ENCODE measurements at places on chromosomes 1 and 21.

GRCh38 chr21:46421191-46421750 lies 37.4 kb upstream of the DIP2A start:
- no peak for DNase-seq

DNA sequence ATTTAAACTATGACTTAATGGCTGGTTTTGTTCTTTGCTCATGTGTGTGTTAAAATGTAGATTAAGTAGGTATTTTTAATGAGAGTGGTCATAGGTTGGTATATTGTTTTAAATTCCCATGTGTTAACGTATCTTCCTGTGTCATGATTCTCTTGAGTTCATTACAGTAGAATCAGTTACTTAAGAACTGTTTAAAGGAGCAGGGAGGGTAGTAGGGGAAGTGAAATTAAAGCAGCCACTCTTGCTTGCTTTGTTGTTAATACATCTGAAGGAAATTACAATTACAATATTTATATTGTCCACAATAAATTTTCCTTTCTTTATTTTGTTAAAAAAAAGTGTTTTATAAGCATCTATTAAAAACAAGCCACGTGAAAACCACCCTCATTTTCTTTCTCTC lies 119.2 kb upstream of the KIAA1614 start:
- DNase-seq, result no peak

DNA sequence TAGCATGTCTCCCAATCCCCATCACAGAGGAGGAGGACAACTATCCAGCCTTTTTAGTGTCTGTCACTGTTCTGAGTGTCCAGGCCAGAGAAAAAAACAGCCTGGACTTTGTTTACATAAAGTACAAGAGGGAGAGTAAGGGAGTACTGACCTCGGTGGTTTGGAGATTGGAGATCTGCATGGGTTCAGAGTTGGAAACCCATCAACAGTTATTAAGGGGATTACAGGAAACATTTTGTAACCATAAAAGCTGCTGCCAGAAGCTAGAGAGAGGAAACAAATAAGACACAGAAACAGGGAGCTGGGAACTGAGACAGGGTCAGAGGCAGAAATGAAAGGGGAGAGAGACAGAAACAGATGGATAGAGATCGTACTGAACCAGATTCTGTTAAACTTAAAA lies 131.5 kb upstream of the CTTNBP2NL start:
- DNase-seq, result no peak

DNA sequence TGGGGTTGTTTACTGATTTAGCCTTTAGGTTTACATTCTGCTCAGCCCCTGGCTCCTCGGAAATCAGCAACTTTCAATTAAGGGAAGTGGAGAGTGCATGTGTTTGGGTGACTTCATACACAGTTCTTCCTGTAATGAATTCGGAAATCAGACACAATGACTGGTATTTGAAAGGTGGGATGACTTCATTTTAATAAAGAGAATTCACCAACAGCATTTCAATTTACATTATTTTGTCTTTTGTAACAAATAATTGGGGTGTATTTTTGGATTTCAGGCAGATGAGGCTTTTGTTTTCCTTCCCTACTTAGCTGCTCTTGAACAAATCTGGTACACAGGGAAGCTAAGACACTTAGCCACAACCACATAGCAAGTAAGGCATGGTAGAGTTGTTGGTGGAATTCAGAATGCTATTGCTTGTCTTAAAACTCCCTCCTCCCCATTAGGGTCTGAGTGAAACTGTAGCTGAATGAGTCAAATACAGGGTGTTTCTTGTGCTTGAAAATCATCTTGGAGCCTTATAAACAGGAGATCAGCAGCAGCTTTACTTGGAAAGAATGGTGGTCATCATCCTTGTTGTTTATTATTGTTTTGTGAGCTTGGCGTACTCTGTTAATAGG lies 917 bp downstream of the STX12 start:
- no peak for DNase-seq

DNA sequence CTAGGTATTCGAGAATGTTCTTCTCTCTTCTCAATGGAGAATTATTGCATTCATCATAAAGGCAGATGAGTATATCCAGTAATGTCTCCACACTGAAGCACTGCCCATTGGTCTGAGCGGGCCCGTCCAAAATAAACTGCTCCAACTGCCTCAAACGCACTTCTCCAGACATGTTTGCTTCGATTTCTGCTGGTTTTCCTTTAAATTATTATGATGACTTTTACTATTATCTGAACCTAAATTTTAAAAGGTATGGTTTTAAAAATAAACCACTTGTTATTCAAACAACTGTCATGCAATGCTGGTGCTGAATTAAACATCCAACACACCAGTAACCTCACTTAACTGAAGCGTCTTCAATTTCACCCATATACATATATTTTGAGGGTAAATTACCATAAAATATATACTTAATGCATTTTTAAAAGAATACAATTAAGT lies 1.3 kb downstream of the CDC42BPA start:
- peak; percentile 49 for DNase-seq

GRCh38 chr21:45353200-45353599 lies 51.8 kb upstream of the COL18A1 start:
- no peak for DNase-seq

- DNase-seq, result no peak
Observed at GRCh38 chr1:234310460-234310817, 62.8 kb upstream of the COA6 start.

DNA sequence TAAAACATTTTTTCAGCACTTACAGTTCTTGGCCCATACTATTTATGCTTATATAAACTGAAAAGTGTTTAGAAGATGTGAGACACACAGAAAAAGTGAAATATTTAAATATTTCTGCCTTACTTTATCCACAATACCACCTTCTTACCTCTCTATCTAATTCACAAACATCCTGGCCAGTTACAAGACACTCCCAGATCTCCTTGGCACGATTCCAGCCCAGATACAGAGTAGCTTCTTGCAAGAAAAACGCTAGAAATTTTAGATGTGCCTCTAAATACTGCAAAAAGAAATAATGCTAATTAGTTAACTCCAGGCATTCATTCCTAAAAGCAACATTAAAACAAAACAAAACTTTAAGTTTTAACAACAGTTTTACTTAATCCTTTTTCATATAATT lies 68.4 kb downstream of the USP24 start:
- peak; percentile 66 for DNase-seq

GRCh38 chr1:246032031-246032551 lies 475.0 kb downstream of the SMYD3 start:
- DNase-seq, result peak; percentile 20

- peak; percentile 61 for DNase-seq
Observed at GRCh38 chr1:54229281-54229891, 29.4 kb downstream of the MRPL37 start.

DNA sequence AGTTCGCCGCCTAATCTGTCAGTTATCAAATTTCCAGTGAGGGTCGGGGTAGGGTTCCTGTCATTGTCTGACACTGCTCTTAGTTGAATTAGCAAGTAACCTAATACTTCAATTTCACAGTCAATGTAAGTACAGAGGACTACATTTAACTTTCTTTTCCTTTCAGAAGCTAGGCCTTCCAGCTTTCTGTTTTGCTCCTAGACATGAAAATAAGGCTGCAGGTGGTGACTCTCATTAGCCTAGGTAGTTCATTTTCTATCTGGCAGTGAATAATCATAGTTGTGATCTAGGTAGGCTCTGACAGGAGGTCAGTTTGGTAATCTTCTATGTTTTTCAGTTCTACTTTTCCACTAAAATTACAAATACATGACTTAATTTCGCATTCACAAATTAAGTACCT lies 783.1 kb downstream of the MRPL39 start:
- no peak for DNase-seq

DNA sequence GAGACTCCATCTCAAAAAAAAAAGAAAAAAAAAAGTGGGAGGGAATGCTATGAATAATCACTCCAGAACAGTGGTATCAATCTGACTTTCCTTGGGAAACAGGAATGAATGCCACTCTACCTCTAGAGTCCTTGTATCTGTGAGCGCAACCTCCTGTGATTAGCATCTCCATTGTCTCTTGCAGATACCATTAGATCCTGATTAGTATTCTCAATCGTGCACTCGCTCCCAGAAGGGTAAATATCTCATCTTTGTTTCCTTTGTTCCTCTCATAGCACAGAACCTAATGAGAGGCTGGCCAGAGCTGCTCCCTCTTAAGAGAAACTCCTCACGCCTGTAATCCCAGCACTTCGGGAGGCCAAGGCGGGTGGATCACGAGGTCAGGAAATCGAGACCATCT lies 184.4 kb upstream of the KCNK2 start:
- no peak for DNase-seq

GRCh38 chr1:167447521-167448136 lies 70.7 kb downstream of the CD247 start:
- DNase-seq, result no peak

DNA sequence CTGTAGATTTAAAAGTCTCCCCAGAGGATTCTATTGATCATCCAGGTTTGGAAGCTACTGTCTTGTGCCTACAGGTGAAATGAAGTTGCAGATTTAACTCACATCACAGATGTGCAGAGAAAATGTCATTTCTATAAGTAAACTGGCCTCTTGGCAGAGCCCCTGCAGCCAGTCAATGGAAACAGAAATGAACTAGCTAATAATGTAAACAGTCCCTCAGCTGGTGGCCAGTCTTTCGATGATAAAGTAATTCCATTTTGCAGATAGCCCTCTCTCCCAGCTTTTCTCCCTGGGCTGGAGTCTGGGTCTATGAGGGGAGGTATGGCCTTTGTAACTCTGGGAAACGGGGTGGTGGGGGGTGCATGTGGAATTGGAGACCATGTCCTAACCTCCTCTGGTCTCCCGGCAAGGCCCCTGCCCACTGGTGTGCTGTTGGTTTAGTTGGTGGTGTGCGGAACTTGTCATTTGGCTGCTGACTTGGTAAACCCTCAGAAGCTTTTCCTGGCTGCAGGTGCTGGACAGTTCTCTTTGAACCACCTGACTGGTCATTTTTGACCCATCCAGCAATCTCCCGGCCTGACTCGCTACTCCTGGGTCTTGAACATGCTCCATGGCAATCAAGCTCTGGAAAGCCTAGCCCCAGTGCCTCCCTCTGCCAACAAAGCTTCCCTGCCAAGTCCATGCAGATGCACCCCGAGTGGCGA lies 14.9 kb downstream of the TBX19 start:
- no peak for DNase-seq

DNA sequence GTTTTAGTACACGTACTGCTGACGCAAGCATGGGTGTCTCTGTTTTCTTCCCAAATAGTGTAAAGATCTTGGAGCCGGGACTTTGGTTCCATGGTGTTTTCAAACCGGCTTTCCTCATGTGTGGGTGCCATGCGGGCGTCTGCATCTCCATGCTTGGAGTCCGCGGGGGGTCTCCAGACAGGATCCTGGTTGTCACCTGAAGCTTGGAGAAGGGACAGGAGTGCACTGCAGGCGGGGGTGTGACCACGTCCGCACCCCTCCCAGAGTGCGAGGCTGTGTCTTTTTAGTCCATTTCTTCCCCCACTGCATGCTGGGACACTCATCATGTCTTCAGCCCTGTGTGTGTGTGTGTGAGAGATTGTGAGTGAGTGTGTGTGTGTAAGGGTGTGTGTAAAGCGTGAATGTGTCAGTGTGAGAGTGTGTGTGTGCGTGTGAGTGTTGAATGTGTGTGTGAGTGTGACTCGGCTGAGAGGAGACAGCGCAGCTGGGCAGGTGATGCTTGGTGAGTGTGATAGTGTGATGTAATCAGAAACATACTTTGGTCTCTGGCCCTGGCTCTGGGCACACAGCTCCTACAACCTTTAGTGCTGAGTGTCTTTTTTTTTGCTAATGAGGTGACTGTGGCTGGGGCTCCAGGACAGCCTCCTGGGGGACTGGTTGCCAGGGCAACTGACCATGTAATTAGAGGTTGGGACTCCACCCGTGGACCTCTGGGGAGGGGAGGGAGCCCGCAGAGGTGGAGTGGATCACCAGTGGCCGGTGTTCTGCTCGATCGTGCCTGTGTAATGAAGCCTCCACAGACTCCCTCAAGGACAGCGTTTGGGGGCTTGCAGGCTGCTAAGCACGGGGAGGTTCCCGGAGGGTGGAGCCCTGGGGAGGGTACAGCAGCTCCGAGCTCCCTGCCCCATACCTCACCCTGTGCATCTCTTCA lies 55.1 kb downstream of the AGPAT3 start:
- no peak for DNase-seq

DNA sequence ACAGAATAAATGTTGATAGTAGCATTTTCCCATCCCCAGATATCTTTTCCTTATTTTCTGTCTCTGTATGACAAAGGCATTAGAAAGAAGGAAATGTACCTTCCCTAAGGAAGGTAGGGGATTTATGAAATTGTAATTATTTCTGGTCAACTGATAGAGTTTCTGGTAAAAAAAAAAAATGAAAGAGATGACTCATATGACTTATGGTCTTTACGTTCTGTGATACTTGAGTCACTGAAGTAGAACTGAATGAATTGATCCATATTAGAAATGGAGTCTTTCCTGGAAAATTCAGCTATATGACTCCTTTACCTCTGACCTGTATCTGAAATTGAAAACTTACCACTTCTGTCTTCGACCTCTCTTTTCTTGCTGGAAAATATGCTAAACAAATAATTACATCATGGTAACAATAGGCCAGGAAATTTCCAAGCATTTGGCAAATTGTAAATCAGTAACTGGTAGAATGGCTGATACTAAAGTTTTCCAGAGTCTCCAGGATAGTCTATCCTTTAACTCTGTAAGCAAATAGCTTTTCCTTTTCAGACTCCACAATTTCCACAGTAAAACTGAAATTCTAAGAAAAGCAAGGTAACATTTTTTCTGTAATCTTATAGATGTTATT lies 364.3 kb upstream of the PTBP2 start:
- no peak for DNase-seq

DNA sequence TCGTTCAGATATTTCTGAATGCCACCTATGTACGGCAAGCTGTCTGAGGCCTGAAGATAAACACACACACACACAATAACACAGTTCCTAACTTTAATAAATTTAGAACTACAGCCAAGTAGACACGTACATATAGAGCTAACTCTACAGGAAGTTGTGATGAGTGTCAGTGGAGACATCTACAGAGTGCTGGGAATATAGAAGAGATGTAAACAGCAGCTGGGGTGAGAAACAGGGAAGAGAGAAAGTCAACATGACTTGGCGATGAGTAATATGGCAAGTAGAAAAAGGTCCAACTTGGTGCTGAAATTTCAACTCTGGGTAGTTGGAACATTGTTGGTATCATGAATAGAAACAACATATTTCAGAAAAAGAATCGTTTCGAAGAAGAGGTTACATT lies 206.5 kb downstream of the ZP4 start:
- no peak for DNase-seq

GRCh38 chr21:43001316-43001715 lies 27.0 kb downstream of the PKNOX1 start:
- DNase-seq, result peak; percentile 69

DNA sequence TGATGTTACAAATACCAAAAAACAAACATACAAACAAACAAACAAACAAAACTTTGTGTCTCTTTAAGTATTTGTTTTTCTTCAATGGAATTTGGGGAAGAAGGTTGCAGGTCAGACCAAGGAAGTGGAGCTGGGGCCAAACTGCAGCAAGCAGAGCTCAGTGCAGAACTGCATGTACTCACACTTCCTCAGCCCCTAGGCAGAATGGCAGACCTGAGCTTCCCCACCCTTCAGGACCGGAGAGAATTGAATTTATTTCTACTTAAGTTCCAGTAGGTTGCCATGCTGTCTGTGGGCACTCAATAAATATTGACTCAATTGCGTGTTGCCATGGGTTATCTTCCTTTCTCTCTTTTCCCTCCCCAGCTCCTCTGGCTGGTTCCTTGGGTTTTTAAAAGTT lies 173.6 kb downstream of the PTGER3 start:
- DNase-seq, result no peak

GRCh38 chr1:15941044-15941840 lies 34.7 kb downstream of the ZBTB17 start:
- peak; percentile 11 for DNase-seq
